Substantia nigra (tissue), 51 donors: ENCODE measurements at places on chromosomes 5 and 9.

DNA sequence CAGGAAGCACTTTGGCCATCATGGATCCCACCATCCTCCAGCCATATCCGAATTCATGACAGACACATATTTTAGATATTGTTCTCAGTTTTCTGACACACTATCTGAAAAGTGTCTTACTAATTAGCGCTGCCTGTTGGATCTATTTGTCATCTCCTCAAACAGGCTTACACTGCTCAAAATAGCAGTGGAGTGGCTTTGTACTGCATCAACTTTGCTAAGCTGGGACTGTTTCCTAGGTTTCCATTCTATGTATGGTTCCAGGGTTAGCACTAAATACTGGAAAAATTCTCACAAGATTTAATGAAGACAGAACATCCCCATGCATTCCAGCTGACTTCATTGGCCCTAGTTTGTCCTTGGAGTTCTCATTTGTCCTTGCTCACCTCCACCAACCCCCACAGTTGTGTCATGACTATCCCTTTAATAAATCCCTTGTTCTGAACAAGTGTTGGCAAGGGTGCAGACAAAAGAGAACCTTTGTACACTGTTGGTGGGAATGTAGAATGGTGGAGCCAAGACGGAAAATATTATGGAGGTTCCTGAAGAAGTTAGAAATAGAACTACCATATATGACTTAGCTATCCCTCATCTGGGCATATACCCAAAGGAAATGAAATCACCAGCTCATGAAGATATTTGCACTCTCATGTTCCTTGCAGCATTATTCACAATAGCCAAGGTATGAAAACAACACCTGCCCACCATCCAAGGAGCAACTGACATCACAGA is 136.5 kb upstream of the RAI14 start:
- no peak for DNase-seq

- no peak for DNase-seq
Observed at GRCh38 chr5:52754051-52754450, 33.7 kb upstream of the ITGA1 start.

- DNase-seq, result no peak
Observed at GRCh38 chr9:138021251-138022056, 143.9 kb downstream of the CACNA1B start.

- DNase-seq, result no peak
Observed at GRCh38 chr5:159969966-159970365, 39.0 kb upstream of the TTC1 start.

- DNase-seq, result no peak
Observed at GRCh38 chr5:138354387-138354786, 1.9 kb downstream of the KDM3B start.

- DNase-seq, result no peak
Observed at GRCh38 chr5:13307480-13307879, 637.0 kb downstream of the DNAH5 start.

DNA sequence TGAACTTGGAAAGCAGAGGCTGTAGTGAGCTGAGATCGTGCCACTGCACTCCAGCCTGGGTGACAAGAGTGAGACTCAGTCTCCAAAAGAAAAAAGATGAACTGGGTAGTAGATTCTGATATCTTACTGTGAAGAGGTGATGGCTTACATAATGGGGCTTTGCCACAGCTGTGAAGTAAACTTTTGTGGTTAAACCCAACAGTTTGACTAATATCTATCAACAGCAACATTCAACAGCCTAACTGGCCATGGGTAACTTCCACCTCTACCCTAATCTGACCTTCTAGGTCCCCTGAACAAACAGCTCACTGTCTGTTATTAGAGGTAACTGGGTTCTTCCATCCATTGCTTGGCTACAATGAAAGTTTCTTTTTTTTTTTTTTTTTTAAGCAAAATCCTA is 52.1 kb downstream of the TLE1 start:
- no peak for DNase-seq

GRCh38 chr9:93116072-93116961 is 17.7 kb downstream of the NINJ1 start:
- DNase-seq, result no peak

- no peak for DNase-seq
Observed at GRCh38 chr5:146040527-146040926, 64.8 kb downstream of the PLAC8L1 start.

DNA sequence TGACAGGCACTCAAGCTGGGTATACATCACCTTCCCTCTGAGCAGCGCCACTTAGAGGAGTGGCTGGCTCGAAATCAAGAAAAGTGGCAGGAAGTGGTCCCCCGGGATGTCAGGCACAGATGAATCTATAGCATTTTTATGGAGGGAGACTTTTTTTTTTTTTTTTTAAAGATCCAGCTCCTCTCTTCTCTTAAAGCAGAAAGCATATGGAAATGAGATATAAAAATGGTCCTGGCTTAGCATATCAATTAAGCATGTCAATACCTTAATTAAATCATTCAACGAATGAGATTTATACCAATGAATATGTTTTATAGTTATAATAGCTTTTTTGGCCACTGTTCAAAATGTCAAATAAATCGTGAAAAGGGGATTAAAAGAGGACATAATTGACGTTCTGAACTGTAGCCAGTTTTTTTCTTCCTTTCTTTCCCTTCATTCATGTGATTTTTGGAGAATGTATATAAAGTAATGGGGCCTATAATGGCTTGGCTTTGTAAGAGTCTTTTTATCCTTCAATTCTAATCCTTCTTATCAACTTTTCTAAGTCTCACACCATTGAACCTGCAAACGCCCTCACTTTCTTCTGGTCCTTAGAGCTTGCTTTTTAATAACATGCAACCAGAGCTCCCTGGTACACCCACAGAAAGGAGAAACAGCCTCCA is 319.2 kb upstream of the PANK3 start:
- DNase-seq, result no peak

DNA sequence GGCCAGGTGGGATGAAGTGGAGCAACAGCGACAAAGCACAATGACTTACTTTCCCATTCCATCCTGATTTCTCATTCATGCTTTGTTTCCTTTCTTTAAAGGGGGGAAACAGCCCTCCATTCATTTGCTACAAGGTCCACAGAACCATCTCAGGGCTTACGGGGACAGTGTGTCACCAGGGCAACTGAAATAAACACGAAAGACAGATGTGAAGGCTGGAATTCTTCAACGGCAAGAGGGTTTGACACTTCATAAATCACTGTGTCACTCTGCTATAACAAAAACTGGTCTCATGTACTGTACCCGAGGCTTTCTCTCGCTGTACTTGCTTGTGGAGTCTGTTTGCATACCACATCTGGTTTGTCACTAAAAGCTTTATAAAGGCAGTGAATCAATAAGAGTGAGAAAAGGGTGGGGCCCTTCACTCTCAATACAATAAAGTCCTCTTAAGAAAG is 150.8 kb downstream of the EFNA5 start:
- no peak for DNase-seq

DNA sequence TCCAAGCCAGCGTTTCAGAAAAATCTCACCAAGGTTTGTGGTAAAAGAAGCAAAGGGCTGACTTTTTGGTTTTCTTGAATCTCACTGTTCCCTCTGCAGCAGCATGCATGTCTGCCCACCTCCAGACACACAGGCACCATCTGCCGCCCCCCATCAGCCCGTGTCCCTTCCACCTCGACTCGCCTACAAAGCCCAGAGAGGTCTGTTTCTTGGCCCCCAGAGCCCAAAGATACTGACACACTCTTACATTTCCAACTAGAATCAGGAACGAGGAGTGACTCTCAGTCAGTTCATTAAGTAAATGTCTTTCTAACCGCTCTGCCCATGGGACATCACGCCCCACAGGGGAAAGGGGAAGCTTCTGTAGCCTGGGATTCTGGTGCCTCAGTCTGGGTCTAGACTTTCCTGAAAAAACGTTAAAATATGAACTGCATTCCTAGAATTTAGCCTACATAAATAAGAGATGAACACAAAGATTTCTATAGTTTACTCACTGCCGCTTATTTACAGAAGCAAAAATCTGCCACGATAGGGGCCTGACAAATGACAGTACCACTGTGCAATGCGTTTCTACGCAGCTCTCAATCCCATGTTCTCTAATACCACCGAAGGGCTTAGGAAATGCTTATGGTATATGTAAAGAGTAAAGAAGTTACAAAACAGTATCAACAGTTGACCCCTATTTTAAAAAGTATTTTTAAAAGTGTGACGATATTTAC is 4.1 kb downstream of the IL4 start:
- no peak for DNase-seq

DNA sequence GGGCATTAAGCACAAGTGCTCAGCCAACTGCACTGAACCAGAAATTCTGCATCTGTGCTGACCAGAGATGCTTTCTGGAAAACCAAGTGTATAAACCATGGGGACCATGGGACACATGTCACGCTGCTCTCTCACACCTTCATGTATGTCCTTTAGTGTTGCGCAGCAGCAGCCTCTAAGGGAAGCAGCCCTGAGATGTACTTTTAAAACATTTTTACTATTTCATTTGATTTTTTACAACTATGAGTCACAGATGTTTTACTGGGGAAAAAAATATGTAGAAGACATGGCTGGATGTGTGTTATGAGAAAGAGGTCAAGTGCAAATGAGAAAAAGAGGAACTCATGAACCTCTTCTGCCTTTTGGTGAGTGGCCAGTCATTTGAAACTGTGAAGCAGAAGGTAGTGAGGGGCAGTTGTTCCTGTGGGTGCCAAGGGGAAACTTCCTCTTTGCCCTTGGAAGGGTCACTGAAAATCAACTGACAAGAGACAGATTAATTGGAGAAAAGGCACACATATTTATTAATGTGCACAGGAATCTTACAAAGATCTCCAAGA is 31.4 kb upstream of the SYK start:
- DNase-seq, result no peak

DNA sequence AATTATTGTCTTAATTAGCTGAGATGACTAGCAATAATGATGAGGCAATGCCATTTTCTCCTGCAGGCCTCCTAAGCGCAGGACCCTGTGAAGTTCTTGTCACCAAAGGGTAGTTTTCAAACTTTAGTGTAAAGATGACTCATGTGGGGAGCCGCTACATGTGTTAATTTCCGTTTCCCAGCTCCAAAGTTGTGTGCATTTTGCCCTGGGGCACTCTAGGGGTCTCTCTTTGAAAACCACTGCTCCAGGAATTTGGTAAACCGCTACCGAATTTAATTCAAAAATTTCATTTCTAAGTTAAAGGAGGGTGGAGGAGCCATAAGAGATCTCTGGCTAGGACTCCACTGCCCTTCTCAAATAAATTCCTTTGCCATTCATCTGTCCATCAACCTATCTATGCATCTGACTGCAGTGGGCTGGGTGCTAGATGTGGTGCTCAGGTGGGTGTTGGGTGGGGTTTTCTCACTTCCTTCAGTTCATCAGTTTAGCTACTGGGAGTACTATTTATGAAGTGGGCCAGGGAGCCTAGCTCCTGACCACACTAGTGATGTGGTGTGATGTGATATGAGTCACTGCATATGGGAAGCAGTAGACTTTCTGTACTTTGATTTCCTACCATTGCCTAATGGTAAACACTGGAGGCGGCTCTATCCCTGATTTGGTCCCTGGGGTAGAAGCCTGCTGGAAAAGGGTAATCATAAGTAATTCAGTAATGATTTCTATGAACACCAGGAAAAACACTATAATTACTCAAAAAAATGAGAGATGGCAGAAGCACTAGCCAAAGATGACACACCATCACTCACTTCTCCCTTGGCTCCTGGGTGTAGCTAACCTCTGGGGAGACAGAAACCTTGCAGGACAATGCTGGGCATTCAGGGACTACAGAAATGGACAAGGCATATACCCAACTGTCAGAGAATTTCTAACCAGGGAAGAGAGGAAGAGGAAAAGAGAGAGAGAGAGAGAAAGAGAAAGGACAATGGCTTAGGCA is 4.0 kb upstream of the ZSWIM6 start:
- DNase-seq, result no peak

- DNase-seq, result peak; percentile 40
Observed at GRCh38 chr5:42992088-42992879, 47.8 kb downstream of the ANXA2R start.

DNA sequence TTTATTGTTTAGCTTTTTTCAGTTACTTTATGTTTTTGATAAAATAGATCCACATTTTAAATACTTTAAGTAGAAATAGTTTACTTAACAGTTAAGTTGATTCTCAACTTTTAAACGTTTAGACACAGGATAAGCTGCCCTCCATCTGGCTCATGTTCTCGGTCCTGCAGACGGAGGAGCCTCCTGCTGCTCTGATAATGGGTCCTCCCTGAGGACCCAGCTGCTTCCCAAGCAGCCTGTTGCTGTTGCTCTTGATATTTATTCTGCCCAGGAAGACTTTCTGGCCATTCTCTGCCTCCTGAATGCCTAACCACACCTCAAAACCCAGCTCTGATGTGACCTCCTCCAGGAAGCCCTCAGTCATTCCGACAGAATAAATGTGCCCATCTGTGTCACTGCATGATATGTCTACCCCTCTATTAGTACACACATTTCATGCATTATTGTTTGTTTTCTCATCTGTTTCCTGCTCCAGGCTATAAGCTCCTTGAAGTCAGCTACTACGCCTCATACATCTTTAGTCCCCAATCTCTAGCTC is 267.2 kb upstream of the MSX2 start:
- DNase-seq, result no peak

DNA sequence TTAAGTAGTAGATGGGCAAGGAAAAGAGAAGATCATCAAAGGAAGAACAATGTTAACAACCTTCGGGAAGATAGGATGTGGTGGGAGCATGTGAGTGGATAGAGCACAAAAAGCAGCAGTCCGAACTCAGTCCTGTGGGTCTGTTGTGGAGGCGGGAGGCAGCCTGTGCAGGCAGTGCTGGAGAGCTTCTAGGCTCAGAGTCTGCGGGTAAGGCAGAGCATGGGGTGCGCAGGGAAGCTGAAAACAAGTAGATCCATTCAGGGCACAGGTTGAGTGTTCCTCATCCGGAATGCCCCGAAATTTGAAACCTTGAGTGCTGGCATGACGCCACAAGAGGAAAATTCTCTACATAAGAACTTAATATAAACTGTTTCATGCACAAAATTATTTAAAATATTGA is 84.9 kb downstream of the PPIC start:
- no peak for DNase-seq

DNA sequence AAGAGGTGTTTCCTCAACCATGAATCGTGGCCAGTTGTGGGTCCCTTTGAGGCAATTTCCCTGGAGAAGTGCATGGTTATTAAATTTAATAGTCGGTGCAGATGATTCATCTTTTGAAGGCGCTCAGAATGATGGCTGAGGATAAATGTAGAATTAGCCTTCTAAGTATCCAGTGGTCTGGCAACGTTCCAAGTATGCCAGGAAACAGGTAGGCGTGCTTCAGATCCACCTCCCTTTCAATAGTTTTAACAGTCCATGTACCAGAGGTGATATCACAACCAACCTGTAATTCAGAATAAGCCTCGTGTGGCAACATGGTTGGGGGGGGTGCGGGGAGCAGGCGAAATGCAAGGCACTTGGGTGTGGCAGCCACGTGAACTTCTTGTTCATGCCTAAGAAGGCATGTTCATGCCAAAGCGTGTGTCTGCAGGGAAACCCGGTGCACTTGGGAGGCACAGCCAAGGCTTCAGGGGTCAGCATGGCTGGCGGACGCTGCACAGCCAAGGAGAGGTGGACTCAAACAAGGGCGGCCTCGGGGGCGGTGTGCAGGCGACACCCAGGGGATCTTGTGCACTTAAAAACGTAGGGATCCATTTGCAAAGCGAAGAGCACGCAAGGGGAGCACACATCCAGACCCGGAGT is 5.2 kb upstream of the NKD2 start:
- no peak for DNase-seq

GRCh38 chr9:110707419-110707818 is 38.8 kb downstream of the MUSK start:
- no peak for DNase-seq

- DNase-seq, result no peak
Observed at GRCh38 chr5:53895091-53895683, 334.7 kb downstream of the NDUFS4 start.

- peak; percentile 3 for DNase-seq
Observed at GRCh38 chr5:94503677-94504076, 114.7 kb downstream of the KIAA0825 start.

GRCh38 chr5:169051351-169051750 is 249.6 kb downstream of the SLIT3 start:
- no peak for DNase-seq
